ENCODE measurements at places on chromosomes 16 and 17.
A peak's percentile ranks its signal among the peaks of the same experiment; 100 is the strongest.

DNA sequence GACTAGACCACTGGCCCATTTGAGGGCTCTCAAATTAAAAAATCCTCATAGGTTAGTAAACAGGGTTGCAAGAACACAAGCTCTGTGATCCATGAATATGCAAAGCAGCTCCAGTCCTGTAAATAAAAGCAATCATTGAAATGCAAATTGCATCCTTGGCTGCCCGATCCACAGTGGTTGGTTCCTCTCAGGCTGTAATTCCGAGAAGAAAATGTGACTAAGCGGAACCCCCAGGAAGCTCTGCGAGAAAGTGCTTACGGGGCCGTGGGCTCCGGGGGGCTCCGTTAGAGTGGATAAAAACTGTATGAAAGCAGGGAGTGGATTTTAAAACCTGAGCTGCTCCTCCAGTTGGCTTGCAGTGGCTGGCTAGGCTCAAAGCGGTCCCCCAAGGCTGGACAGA lies 2.5 kb downstream of the GPRC5B start:
- no peak for DNase-seq

DNA sequence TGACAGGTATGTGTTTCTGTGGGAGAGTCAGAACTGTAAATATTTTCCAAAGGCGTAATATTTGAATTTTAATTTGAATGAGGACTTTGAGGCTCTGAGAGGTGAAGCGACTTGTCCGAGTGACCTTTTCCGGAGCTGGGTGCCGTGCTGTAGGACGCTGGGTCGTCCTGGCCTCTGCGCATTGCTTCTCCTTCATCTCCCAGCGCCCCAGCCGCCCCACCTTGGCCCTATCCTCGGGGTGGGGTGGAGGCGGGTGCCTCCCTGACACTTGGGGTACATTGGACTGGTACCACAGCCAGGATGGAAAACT lies 147.8 kb downstream of the SPECC1 start:
- DNase-seq = no peak

DNA sequence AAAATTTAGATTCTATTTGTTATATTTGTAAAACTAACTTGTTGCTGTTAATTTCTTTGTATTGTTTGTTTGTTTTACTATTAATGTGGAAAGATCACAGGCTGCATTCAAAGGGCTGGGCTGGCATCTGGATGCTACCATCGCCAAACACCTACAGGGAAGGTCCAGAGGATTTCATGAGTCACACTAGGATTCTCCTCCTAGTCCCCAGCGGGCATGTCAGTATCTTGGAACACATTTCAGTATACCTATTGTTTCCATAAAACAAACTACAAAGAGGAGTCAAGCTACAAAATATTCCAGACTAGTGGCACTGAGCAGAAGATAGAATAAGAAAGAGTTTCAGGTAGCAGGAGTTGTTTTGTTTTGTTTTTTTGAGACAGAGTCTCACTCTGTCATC lies 55.3 kb downstream of the NOG start:
- DNase-seq = no peak

GRCh38 chr17:81037026-81037797 lies 2.3 kb downstream of the BAIAP2 start:
- no peak for DNase-seq

DNA sequence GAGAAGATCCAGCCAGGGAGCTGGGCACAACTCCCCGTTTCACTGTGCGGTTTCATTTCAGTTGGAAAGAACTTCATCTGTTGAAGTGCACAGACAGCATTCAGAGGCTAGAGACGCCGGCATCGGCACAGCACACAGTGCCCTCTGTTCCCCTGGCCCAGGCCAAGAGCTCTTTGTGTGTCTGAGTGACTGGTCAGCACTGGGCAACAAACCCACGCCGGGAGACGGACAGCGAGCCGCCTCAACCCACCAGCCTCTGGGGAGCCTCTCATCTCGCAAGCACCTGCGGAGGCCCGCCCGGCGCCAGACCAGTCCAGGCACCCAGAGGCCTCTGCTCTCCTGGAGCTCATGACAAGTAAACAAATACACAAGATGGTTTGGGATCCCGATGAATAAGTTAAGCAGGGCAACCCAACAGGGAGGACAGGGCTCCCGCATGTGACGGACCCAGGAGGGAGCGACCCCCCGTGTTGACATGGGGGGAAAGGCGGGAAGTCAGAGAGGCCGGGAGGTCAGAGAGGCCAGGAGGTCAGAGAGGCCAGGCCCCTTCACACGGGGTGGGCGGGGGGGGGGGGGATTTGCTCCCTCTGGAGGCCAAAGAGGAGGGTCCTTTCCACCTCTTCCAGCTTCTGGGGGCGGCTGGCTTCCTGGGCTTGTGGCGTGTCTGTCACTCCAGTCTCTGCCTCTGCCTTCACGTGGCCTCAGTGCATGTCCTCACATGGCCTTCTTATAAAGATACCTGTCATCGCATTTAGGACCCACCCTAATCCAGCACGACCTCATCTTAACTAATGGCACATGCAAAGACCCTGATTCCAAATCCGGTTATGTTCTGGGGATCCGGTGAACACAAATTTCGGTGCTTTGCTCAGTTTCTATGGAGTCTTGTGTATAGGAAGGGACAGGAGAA lies 25.8 kb upstream of the KLHDC4 start:
- no peak for DNase-seq

GRCh38 chr17:6457688-6458459 lies 13.6 kb downstream of the PIMREG start:
- DNase-seq = no peak

DNA sequence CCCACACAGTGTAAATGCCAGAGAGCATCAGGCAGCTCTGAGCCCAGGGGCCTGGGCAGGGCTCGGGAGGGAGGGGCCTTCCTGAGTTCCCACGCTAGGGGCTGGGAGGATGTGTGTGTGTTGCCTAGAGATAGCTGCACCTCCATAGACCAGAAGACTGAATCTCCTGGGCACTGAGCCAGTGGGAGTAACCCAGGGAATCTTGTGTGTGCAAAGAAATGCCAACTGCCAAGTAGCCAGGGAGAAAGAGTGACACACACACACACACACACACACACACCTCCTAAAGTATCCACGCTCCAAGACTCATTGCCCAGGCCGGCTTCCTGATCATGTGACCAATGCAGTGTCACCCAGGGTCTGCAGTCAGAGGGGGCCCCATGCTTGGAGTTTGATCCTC lies 166.2 kb upstream of the RPL38 start:
- DNase-seq = no peak

DNA sequence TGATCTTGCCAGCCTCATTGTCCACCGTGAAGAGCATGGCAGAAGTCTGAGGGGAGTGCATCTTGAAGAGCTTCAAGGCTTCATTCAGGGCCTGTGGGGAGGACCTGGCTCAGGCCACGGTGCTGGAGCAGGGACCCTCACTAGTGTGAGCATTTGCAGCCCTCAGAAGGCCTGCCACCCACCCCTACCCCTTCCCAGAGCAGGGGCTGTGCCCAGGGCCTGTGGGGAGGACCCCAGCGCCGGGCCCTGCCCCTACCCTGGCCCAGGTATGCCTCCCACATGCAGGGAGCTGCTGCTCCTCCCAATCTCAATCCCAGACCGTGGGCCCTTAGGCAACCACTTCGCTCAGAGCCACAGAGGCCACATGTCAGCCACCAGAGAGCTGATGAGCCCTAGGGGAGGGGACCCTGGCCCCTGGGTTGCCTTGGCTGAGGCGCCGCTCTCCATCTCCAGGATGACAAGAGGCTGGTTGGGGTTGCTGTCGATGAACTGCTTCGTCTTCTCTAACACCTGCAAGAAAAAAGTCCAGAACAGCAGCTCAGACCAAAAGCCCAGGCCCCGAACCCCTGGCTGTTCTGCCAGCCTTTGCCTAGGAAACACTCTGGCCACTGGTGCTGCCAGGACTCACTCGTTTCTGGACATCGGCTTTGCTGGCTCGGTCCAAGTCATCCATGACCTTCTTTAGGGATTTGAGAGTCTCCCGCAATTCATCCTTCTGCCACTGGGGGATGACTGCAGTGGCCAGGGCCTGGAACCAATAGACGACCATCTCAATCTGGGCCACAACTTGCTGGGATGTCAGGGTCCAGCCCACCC lies 1.8 kb upstream of the EXOSC6 start:
- DNase-seq = no peak

DNA sequence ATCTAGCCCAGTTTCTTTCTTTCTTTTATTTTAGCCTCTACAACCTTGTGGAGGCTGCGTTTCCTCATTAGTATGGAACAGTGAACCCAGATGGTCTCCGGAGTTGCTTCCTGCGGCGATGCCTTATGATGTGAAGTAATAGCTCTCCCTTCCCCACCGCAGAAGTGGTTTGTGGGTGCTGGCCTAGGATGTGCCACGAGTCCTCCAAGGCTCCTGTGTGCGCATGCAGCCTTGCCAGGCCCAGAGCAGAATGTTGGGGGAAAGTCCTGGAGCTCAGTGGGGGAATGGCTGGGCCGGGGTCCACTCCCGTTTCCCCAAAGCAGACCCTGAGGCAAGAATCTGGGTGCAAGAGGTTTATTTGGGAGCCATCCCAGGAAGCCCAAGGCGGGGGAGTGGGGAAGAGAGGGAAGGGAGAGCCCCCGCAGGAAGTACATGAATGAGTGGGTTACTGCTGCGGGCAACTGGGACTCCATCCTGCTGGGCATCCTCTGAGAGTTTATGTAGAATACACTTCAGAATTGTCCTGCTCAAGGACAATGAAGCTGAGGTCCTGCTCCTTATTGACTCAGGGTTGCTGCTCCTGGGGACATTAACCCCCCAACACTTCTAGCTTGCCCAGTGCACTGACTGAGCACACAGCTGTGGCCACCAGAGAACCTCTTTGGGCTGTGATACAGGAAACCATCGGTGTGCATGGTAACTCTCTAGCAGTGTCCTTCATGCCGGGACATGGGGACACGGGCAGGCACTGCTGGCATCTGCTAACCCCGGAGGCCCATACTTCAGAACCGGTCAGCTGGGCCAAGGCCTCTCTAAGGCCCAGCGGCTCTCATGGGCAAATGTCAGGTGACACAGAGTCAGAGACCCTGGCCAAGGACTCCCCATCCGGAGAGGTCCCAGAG lies 3.7 kb upstream of the HCRT start:
- no peak for DNase-seq

DNA sequence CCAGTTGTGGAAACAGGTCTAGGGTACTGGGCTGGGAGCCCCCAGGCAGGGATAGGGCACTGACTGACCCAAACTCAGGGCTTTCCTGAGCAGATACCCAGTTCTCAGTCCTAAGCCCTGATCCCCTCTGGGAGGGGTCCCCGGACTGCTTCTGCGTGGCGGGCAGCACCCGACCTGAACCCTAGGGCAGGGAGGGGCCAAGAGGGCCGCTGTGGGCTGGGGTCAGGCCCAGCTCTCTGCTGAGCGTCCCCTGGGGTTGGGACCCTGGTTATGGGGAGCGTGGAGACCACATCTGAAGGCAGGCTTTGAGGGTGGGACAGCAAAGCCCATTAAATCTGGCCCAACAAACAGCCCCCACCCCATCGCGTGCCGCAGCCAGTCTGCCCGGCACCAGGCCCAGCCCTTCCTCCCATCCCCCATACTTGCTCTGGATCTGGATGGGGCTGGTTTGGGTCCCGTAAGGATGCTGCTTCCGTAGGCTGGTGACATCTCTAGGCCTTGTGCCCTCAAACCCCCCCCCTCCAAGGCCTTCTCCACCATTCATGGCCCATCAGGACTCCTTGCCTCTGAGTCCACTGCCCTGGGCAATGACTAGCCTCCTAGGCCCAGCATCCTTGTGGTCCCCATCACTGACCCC lies 691 bp upstream of the FAM83G start:
- DNase-seq = no peak

DNA sequence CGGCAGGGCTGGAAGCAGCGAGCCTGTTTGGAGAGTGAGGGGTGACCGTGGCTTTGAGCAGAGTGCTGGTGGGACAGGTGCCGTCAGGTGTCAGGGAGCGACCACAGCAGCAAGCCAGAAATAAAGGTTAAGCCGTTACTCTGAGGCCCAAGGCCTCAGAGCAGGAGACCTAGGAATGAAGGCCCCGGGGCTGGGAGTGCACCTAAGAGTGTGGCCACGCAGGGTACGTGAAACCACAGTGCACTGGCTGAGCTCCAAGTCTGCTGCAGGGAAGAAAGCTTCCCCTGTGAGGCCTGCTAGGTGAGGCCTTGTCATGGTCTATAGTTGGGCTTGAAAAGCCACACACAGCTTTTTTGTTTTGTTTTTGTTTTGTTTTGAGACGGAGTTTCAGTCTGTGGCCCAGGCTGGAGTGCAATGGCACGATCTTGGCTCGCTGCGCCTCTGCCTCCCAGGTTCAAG lies 8.7 kb downstream of the CLUAP1 start:
- peak; percentile 83 for DNase-seq

DNA sequence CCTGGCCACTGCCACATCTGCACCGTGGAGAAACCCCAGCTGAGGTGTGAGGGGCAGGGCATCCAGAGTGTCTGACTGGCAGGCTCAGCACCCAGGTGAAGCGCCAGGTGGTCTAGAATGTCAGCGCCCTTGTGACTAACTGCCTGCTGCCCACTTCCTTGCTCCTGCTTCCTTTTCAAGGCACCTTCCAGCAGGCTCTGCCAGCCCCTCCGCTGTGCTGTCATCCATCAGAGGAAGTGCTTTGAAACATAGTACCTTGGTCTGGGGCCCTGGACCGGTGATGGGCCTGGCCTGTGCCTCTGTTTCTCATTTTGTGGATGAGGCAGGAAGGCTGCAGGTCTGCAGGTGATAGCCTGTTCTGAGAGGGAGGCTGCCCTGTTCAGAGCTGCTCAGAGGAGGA lies 5.5 kb downstream of the SPNS2 start:
- no peak for DNase-seq

- no peak for DNase-seq
These were observed 9.4 kb upstream of the SLC7A5 start for GRCh38 chr16:87878704-87879103.

DNA sequence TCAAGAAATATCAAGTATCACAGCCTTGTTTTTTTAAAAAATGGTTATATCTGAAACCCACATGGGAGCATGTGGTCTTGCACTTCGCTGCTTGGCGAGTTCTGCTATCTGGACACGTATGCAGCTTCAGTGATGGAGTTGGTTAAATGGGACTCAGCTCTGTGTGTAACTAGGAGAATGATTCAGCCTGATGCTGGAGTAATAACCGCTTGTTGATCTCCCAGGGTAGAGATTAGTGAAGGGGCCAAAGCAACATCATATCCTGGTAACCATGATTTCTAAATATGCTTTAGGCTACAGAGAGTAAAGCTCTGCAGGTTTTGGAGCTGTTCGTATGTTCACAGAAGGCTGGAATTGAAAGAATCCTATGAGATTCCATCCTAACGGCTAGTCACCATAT lies 63.2 kb downstream of the IQCK start:
- DNase-seq = no peak

GRCh38 chr16:76970745-76971099 lies 220.3 kb upstream of the MON1B start:
- DNase-seq = no peak

DNA sequence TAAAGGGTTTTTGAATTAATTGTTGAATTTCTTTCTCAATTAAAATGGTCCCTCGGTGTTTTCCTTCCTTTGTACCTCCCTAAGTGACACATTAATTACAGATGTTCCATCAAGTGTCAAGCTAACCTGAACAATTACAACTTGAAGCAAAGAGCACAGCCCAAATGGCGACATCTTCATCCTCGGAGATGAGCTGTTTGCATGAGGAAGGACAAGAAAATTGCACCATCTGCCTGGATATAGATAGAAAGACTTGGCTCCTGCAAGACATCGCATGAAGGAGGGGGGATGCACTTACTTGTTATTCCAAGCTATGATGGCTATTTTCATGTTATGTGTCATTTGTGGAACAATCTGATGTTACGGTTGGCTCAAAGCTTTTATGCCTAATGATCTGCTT lies 86.4 kb upstream of the ZKSCAN2 start:
- DNase-seq = no peak
